Activated CD8-positive, alpha-beta memory T cell treated with anti-CD3 and anti-CD28 coated beads for 1 hour (primary cell): ENCODE measurements at places on chromosomes 5 and 9.

GRCh38 chr5:173747876-173748275 is 131.4 kb upstream of the BOD1 start:
- DNase-seq: no peak

GRCh38 chr5:108280248-108280647 is 101.7 kb downstream of the FBXL17 start:
- DNase-seq: no peak

DNA sequence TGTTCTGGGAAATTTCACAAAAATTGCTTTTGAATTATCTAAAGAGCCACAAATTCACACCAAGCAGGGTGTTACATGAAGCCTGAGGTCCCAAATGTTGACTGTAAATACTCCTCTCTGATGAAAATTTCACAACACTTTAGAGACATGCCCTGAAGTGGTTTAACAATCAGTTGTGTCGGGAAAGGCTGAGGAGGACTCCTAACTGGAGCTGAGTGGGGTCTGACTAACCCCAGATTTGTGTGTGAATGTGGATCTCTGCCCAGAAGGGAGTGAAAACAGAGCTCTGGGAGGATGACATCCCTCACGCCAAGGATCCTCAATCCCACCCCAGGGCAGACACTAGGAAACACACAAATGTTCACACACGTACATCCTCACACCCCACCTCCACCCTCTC is 31.1 kb upstream of the GRXCR2 start:
- DNase-seq: no peak

- DNase-seq: no peak
Measured at GRCh38 chr5:67363963-67364362, 167.4 kb upstream of the CD180 start.

DNA sequence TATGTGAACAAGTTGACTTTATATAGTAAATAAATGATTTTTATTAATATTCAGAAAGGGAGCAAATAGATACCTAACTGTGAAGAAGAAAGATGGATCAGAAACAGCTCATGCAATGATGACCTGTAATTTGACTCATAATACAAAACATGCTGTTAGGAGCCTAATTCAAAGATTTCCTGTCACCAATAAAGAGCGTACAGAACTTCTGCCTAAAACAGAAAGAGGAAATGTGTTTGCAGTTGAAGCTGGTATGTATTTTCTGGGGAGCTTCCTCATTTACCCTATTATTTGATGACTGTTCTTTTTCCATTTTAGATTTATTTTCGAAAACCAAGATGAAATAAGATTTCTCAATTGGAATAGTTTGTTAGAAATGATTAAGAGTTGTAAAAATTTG is 11.4 kb downstream of the YTHDC2 start:
- no peak for DNase-seq

DNA sequence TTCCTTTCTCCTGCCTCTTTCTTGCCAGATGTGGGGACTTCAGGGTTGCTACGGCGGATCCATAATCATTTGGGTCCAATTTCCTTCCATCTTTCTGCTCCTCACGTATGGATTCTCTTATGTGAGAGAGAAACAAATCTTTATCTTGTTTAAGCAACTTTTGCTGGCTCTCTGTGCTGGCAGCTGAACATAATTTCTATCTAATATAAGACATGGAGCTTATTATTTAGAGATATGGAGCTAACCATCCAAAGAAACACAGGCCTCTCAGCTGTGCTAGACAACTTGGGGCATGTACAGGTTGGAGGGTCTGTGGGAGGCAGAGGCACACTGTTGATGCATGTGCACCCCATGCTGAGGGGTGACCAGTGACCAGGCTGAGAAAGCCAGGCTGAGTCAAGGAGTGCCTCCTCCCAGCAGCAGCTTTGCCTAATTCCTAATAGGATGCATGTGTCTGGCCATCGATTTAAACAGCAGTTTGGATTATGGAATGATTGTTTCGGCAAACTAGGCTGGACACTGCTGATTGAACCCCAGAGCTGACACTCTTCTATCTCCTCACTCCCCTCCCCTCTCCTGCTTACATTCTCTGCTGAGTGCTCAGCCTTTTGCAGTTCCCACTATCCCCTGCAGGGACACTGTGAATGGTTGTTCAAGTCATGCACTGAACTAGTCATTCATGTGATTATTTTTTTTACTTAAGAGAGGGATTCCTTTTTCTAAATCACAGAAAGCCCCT is 195.8 kb downstream of the ERCC6L2 start:
- DNase-seq: no peak

DNA sequence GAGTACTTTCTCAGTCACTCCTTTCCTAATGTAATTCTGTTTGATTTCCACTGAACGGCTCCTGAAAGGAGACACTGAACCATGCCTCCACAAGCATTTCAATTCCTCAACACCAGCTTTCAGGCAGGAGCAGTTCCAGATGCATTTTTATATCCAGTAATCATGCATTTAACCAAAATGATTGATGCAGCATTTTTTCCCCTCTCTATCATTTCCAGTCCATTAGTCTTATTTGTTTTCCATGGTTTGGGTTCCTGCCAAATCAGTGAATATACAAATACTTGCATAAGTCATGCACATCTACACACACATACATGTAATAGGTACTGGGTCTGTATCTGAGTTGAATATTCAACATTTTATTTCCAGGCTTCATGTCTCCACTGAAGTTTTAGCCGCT is 122.7 kb downstream of the GRIA1 start:
- no peak for DNase-seq

GRCh38 chr9:131394464-131395156 is 724 bp downstream of the PRRC2B start:
- no peak for DNase-seq

DNA sequence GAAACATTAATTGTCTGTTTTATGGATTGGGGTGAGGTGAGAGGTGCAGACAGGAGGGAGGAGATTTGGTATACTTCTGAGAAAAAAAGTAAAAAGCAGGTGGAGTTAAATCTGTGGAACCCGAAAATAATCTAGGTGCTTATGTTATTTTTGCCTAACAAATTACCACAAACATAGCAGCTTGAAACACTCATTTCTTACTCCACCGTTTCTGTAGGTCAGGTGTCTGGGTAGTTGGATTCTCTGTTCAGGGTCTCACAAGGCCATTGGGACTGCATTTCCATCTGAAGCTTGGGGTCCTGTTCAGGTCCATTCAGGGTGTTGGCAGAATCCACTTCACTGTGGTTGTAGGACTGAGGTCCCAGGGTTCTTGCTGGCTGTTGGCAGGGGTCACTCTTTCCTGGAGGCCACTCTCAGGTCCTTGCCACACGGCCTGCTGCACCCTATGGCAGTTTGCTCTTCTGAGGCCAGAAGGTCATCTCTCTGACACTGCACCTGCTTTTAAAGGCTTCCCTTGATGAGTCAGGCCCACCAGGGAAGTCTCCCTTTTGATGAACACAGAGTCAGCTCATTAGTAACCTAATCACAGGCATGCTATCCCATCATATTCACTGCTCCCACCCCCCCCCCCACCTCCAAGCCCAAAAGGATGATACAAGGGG is 82.2 kb downstream of the TRIO start:
- no peak for DNase-seq

- no peak for DNase-seq
Measured at GRCh38 chr5:73726071-73726470, 100.1 kb downstream of the ARHGEF28 start.

GRCh38 chr5:162384225-162384624 is 316.7 kb downstream of the GABRG2 start:
- no peak for DNase-seq

- DNase-seq: no peak
Measured at GRCh38 chr9:93033531-93033930, 25.0 kb upstream of the SUSD3 start.

DNA sequence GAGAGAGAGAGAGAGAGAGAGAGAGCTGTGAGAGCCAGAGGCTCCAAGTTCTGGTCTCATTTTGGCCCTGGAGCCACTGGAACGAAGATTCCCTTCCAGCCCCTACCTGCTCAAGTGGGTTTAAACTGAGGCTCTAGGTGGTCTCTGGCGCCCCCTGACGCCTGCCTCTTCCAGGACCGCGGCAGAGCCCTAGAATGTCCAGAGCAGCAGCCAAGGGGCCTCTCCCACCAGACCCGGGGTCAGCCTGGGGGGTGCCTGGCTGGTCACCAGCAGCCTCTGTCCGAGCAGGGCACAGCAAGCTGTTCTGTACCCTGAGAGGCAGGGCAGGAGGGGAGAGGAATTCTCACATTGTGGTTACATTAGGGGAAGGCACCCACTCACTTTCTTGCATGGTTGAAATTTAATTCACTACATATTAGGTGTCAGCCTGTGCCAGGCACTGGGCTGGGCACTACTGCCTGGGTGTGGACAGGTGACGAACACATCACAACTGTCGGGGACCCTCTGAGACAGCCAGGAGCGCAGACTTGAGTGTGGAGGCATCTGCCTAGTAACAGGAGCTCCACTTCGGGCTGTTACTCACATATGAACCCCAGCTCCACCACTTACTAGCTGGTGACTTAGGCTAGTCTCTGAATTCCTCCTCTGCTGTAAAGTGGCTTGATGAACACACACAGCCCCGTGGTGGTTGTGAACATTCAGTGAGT is 44.5 kb downstream of the AMBP start:
- DNase-seq: no peak

- DNase-seq: no peak
Measured at GRCh38 chr5:177972613-177973012, 23.4 kb downstream of the PROP1 start.

GRCh38 chr9:70556771-70557170 is 142.3 kb upstream of the KLF9 start:
- DNase-seq: no peak

DNA sequence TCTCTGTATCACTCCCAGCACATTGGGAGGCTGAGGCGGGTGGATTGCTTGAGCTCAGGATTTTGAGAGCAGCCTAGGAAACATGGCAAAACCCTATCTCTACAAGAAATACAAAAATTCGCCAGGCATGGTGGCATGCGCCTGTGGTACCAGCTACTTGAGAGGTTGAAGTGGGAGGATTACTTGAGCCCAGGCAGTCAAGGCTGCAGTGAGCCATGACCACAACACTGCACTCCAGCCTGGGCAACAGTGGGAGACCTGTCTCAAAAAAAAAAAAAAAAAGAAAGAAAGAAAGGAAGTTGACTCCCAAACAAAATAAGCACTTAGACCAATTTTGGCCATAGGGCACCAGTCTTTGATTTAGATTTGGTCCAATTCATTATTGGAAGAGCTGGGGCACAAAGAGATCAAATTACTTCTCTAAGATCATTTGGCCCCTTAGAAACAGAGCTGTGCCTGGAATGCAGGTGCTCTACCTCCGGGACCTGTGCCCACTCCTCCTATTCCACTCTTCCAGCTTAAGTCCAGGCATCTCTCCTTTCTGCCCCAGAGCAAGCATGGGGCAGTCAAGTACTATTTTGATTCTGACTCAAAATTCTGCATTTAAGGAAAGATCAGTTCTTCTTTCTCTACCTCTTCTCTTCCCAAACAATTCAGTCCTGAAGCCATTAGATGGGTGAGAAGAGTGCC is 59.0 kb downstream of the ALDH7A1 start:
- no peak for DNase-seq

DNA sequence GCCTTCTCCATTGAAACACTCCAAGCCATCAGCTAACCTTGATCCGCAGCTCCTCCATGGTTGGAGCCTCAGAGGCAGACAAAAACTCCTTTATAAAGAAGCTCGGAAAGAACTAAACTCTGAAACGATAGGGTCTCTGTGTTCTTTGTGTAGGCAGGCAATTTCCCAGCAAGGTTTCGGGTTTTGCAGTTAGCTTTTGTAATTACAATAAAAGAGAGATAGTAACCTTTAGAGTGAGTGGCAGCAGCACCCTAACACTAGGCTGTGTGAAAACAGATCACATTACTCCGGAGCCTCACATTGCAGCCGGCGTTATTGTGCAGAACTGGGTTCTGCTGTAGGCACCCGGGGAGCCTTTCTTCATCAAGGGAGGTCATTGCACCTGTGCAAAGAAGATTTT is 115.8 kb upstream of the MAP3K1 start:
- no peak for DNase-seq

DNA sequence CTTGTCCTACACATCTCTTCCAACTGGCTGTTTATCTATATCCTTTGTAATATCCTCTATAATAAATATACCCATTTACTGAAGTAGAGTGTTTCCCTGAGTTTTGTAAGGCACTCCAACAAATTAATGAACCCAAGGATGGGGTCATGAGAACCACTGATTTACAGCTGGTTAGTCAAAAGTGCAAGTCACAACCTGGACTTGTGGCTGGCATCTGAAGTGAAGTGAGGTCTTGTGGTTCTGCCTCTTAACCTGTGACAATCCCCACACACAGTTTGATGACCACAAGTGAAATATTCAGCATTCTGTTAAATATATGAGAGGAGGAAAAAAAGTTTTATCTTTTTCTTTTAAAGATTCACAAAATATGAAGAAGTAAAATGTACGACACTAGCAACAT is 126.1 kb downstream of the NR2F1-AS1 start:
- no peak for DNase-seq
